ENCODE measurements at places on chromosomes 3 and 15.

- no peak for DNase-seq
Measured at GRCh38 chr3:148513096-148513543, 184.6 kb upstream of the AGTR1 start.

DNA sequence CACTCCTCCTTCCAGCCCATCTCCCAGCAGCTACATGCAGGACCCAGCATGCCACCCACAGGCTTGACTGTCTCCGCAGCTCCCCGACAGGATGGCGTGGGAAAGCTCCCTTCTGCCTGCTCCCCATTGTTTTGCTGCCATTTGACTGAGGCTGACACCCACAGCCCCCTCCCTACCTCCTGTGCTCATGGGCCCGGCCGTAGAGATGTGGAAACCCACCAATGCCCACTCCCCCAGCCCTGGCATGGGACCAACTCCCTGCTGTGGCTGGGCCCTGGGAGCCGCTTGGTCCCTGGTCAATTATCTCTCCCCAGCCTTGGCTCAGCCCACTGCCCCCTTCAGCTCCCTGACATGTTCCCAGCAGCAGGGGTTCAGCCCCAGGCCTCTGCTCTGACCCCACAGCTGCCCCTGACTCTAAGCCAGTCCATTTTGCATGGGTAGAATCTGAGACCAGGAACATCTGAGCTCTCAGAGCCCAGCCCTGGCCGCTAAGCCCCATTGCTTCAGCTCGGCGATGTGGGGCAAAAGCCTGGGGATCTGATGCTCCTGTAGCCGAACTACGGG is 8.2 kb downstream of the C3orf22 start:
- peak; percentile 42 for DNase-seq

GRCh38 chr3:37456781-37457180 is 282.4 kb upstream of the LRRFIP2 start:
- no peak for DNase-seq

GRCh38 chr3:188673646-188674186 is 498.1 kb upstream of the TPRG1 start:
- no peak for DNase-seq

- DNase-seq = no peak
Measured at GRCh38 chr3:103085465-103085864, 650.6 kb downstream of the ZPLD1 start.

DNA sequence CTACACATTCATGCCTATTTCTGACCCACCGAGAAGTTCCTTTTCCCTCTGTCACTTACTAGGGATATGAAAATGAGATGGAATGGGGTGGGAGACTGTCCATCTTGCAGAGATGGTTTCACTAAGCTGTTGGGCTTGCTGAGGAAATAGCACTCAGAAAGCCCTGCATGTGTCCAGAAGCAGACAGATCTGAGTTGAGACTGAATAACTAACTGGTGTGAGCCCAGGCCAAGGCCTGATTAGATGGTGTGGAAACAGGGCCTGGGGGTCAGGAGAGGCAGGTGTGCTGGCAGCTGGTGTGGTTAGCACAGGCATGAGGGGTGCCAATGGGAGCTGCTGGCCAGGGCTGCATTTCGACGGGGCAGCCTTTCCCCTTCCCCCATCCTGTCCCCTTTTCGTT is 72.1 kb downstream of the CLSTN2 start:
- DNase-seq = peak; percentile 12

GRCh38 chr3:113685956-113686721 is 10.3 kb downstream of the USF3 start:
- peak; percentile 61 for DNase-seq

DNA sequence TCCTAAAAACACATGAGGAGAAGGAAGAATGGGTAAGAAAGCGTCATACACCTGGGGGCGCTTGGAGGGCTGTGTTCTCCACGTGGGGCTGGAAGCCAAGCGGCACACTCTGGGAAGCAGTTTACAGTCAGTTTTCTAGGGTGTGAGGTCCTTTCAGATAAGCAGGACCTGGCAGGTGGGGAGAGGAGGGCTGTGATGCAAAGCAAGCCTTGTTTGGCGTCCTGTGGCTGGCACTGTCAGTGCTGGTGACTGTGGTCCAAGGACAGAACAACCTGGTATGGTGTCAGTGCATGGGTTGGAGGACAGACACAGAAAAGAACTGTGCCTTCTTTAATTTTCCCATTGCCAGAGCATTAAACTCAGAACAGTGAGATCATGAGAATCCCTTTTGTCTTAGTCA is 260.7 kb upstream of the NR2E3 start:
- DNase-seq = no peak

DNA sequence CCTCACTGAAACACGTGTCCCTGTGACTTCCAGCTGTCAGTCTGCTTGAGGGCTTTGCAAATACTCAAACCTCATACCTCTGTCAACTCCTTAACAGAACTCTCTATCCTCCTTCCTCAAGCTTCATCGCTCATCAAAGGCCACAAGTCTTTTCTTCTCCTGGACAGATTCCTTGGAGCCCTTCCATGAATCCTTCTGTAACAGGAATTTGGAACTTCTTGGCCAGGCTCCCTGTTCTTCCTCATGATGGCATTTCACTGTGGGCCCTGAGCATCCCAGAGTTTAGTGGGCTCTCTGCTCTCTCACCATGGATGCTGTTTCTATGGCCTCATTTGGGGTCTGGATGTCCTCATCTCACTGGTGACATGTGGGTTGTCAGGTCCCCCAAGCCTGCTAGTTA is 105.0 kb upstream of the TLE3 start:
- DNase-seq = no peak

DNA sequence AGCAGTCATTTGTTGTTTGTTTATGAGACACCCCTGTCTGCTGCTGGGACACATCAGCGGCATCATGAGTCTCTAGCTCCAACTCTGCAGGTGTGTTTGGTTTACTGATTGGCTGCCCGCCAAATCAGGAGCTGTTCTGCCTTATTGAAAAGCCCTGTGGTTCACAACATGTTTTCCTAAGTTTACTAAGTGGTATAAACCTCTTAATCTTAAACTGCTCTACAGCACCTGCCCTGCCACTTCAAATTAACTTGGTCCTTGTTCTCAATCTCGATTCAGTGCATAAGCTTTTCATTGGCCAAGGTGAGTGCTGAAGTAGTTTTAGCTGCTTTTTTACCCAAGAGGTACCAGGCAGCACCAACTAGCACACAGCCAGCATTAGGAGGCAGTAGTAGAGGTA is 77.8 kb upstream of the WDR72 start:
- no peak for DNase-seq

GRCh38 chr3:53555068-53555588 is 60.7 kb downstream of the CACNA1D start:
- no peak for DNase-seq

DNA sequence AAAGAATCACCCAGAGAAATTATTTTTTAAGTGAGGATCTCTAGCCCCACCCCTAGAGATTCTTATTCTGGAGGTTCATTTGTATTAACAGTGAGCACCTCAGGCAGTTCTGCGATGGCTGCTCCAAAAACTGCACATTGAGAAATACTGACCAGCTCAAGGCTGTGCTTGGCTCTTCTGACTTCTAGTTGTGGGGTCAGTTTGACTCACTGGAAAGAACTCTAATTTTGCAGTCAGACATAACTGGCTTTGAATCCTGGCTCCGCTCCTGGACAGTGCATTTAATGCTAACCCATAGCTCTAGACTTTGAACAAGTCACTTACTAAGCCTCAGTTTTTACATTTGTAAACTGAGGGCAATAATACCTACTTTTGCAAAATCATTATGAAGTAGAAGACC is 123.6 kb upstream of the SKOR1 start:
- DNase-seq = no peak

GRCh38 chr3:77040216-77040615 is 317 bp downstream of the ROBO2 start:
- no peak for DNase-seq

- DNase-seq = peak; percentile 78
Measured at GRCh38 chr15:82128401-82129148, 82.8 kb upstream of the MEX3B start.

DNA sequence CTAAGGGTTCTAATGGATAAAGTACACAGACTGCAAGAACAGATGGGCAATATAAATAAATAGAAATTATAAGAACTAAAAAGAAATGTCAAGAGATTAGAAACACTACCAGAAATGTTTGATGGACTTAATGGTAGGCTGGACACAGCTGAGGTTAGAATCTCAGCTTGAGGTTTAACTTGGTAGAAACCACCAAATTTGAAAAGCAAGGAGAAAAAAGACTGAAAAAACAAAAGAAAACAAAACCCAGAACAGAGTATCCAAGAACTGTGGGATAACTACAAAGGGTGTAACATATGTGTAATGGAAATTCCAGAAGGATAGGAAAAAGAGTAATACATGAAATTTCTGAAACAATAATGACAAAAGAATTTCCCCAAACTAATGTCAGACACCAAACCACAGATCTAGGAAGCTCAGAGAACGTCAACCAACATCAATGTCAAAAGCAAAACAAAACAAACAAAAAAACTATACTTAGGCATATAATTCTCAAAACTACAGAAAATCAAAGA is 35.0 kb downstream of the RFX7 start:
- no peak for DNase-seq

DNA sequence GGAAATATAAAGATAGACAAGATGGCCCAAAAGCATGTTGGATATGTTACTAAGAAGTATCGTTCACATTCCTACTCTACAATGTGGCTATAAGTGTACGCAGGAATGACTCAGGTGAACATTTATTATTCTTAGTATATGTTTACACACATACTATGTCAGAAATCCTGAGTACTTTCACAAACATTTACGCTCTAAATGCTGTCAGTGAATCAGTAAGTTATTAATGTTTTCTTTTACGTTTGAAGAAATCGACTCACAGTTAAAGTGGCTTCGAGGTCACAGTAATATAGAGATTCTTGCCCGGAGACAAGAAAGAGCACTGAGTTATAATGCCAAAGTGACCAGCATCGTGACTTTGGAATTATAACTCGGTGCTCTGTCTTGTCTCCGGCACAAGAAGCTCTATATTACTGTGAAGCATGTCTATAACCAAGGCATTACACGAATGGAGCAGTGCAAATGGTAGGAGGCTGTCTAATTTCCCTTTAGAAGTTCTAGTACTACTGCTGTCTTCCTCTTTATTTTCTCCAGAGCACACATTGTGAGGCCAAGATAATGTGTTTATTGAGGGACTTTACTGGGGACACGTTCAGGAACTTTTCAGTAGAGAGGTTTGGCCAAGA is 61.8 kb upstream of the P3H2 start:
- DNase-seq = no peak

DNA sequence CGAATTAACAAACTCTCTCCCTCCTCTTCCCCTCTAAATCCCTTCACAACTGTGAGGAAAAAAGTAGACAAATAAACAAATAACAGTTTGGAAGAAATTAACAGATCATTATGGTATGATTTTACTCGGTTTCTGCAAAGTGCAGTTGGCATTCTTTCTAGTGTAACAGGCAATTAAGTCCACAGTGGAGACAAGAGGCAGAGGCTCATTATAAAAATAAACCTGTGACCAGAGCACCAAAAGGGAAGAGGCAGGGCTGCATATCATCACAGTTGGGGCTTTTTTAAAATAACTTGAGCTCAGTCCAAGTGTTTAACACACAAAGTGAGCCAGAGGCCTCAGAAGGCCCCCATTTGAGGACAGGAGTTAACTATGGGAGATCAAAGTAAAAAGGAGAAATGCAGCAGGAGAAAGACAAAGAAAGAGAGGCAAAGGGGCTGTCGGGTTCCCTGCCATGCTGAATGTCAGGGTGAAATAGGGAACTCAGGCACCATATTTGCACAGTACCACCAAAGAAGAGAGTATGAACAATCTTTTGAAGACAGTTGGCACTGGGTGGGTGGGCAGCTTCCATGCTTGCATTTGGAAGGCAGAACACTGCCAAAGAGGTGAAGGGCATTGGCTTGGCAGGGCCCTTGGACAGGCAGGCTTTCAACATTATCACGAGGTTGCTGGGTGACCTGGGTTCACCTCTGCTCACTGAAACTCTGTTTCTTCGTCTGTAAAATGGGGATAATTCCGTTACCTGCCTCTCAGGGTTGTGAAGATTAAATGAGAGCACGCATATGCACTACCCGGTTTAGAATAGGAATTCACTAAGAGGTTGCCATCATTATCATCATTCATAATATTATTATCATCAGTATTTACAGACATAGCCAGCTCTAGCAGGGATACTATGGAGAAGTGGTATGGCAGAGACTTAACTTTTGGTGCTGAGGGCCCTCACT is 134.5 kb downstream of the MEX3B start:
- DNase-seq = no peak

DNA sequence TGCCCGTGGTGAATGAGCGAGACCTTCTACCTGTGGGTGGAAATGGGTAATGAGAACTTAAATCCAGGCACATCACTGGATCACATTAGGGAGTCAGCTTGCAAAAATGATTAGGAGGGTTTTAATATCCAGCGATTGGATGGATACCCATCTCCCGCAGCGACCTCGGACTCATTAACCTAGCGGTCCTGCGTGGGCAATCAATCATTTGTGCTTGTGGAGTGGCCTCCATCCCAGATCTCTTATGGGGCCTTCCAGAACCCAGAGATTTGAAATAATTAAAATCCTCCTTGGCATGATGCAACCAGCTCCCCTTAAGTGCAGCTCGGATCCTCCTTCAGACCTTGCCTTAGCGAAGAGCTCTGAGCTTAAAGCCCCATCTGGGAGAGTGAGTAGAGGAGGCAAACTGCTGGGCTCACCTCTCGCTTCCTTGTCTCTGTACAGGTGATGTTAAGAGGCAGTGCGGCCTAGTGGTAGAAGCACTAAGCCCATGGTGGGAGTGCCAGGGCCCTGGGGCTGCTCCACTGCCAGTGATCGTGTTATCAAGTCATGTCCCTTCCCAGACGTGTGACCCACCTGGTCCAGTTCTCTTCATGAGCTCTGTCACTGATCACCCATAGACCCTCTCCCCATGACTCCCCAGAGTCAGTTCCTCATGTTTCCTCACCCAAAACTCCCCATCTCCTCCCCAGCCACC is 285.2 kb upstream of the TLE3 start:
- DNase-seq = peak; percentile 29

GRCh38 chr15:35876762-35877161 is 330.8 kb upstream of the DPH6 start:
- no peak for DNase-seq

DNA sequence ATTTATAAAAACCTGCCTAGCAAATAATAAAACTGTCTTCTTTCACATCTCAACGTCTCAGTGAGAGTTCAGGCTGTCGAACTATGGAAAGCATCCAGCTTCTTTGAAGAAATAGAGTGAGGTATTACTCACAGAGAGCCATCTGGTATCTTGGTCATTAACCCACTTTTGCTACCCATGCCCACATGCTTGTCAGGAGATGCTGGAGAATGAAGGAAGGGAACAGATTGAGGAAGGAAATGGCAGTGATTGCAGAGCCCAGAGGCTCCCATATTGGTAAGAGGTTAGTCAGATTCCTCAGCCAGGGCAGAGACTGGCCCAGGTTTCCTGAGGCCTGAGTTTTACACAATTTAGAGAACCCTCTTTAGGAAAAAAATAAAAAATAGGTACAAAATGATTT is 119.1 kb downstream of the B3GALNT1 start:
- DNase-seq = no peak

DNA sequence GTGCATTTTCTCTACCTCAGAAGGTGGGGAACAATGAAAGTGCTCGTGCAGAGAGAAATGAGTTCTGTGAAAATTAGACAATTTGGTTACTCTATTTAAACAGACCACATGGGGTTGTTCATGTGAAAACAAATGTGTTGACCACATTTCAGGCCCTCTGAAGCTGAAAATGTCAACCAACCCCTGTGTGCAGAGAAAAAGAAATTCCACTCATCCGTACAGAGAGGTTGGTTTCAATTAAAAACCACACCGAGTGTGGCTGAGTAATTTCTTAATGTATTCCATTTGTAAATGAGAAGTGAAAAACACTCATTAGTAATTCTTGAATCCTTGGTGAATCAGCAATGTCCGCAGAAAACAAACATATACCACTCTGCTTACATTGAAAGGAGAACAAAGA is 46.9 kb upstream of the SLC7A14 start:
- DNase-seq = no peak

Data from islet precursor cell (in vitro differentiated cells).